ENCODE measurements at places on chromosomes 16 and 17. TPM values are rescaled to one million over a fixed set of nuclear protein-coding genes. Genes with fewer than 3 reads are reported as not detected.
A peak's percentile ranks its signal among the peaks of the same experiment; 100 is the strongest.

CDRT4 gene
- total RNA-seq = 18.2 TPM

DNA sequence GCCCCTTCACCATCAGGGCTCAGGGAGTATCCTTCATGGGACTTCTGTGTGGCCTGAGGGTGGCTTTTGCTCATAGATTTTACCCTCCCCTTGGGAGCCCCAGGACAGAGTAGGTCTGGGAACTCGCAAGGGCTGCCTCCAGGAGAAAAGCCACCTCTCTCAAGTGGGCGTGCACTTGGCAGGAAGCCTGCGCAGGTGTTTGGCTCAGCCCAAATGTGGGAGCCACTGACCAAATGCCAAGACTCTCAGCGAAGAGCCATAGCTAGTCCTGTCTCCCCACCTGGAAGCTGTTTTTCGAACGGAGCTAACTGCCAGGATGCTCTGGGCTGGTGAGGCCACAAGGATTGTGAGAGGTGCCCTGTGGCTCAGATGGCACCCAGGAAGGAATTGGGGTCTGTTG is 2.0 kb upstream of the HSD17B2 start:
- no peaks in the 10 kb centered on the region for H3K27me3 ChIP-seq
- no peaks in the 10 kb centered on the region for H3K4me1 ChIP-seq
- no peak overlapping the region for H3K27ac ChIP-seq
- H3K4me3 ChIP-seq = no peak overlapping the region
- no peaks in the 10 kb centered on the region for H3K36me3 ChIP-seq
- DNase-seq = no peak

- no peak overlapping the region for H3K27ac ChIP-seq
- no peak overlapping the region for H3K4me3 ChIP-seq
- H3K4me1 ChIP-seq = peaks cover 11% of the 10 kb centered on the region
- H3K36me3 ChIP-seq = no peaks in the 10 kb centered on the region
- no peak for DNase-seq
- peaks cover 76% of the 10 kb centered on the region for H3K27me3 ChIP-seq
Observed at GRCh38 chr17:38697061-38697820, 7.8 kb upstream of the MLLT6 start.

G6PC1 gene
- total RNA-seq = not detected

DNA sequence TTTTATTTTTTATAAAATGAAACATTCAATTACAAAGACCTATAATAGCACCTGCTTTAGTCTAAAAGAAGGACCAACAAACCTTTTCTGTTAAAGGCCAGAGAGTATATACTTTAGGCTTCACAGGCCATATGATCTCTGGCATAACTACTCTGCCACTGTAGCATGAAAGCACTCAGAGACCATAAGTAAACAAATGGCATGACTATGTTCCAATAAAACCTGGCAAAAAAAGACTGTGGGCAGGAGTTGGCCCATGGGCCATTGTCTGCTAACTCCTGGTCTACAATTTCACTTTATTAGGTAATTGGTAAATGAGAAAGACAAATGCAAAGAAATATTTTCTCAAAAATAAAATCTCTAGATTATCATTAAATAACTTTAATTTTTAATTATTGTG is 14.9 kb downstream of the CEP112 start:
- DNase-seq = no peak
- H3K4me3 ChIP-seq = no peak overlapping the region
- H3K4me1 ChIP-seq = no peaks in the 10 kb centered on the region
- H3K27ac ChIP-seq = no peak overlapping the region

DRC7 gene
- total RNA-seq = 0.41 TPM

GRCh38 chr17:29032013-29032856 is 10.7 kb upstream of the PIPOX start:
- H3K4me3 ChIP-seq = peak overlapping the region; percentile 21
- H3K27me3 ChIP-seq = no peaks in the 10 kb centered on the region
- H3K27ac ChIP-seq = peak overlapping the region; percentile 93
- DNase-seq = no peak
- H3K4me1 ChIP-seq = peaks cover 47% of the 10 kb centered on the region

DNA sequence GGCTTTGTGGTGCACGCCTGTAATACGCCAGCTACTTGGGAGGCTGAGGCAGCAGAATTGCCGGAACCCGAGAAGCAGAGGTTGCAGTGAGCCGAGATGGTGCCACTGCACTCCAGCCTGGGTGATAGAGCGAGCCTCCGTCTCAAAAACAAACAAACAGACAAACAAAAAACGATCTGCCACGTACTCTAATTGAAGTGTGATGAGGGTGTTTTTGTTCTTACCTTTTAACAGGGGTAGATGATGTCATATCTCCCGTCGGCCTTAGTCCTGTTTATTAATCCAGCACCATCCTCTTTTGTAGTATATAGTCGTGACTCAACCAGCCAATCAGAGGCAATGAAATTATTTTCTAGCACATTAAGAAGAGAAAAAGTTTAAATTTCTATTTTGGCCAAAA is 58.5 kb downstream of the IQCK start:
- DNase-seq = no peak
- H3K4me3 ChIP-seq = no peak overlapping the region
- H3K27me3 ChIP-seq = no peaks in the 10 kb centered on the region
- peaks cover 16% of the 10 kb centered on the region for H3K4me1 ChIP-seq
- no peaks in the 10 kb centered on the region for H3K36me3 ChIP-seq
- H3K27ac ChIP-seq = no peak overlapping the region

- H3K27ac ChIP-seq = peak overlapping the region; percentile 53
- H3K4me1 ChIP-seq = peaks cover 23% of the 10 kb centered on the region
- DNase-seq = peak; percentile 31
- no peaks in the 10 kb centered on the region for H3K36me3 ChIP-seq
- H3K27me3 ChIP-seq = no peaks in the 10 kb centered on the region
Observed at GRCh38 chr17:75535119-75535537, 9.6 kb downstream of the LLGL2 start.

- no peak overlapping the region for H3K4me3 ChIP-seq
- H3K27ac ChIP-seq = no peak overlapping the region
- no peaks in the 10 kb centered on the region for H3K27me3 ChIP-seq
Observed at GRCh38 chr17:30103921-30104320, 12.7 kb upstream of the NSRP1 start.

TP53TG3B gene
- not detected for total RNA-seq

- no peaks in the 10 kb centered on the region for H3K36me3 ChIP-seq
- H3K4me1 ChIP-seq = no peaks in the 10 kb centered on the region
- H3K4me3 ChIP-seq = no peak overlapping the region
- no peak for DNase-seq
Observed at GRCh38 chr17:11238705-11239104, 2.3 kb upstream of the SHISA6 start.

GRCh38 chr17:42289611-42290181 is 1.4 kb downstream of the STAT5A start:
- no peaks in the 10 kb centered on the region for H3K4me1 ChIP-seq
- H3K27me3 ChIP-seq = peaks cover 39% of the 10 kb centered on the region
- H3K4me3 ChIP-seq = no peak overlapping the region
- no peak overlapping the region for H3K27ac ChIP-seq
- DNase-seq = no peak
- no peaks in the 10 kb centered on the region for H3K36me3 ChIP-seq

DNA sequence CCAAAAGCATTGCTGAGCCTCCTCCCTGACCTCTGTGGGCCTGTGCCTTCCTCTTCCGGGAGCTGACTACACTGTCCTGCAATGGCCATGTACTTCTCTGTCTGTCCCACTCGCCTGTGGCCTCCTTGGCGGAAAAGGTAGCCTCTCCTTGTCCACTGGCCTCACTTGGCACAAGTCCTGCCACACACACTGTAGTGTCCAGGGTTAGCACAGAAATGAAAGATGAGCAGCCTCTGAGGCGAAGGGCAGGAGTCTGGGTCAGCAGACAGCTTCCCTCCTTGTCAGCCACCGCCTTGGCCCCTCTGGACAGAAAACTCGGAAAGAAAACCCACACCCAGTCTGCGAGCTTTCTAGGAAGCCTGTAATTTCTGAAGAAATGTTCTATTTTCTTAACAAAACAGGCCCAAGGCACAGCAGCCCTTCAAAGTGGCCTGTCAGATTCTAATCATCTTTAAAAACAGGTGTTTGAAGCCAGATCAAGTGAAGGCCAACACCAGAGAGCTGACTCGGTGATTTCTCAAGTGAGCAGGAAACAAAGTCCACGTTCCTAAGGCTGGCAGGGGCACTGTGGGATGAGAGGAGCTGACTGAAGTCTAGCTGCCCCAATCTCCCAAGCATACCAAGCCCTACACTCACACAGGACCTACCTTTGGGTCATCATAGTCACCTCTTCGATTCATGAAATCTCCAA is 67.2 kb downstream of the GTF3C1 start:
- no peaks in the 10 kb centered on the region for H3K4me1 ChIP-seq
- H3K36me3 ChIP-seq = no peaks in the 10 kb centered on the region
- H3K27ac ChIP-seq = no peak overlapping the region
- no peak for DNase-seq

DNA sequence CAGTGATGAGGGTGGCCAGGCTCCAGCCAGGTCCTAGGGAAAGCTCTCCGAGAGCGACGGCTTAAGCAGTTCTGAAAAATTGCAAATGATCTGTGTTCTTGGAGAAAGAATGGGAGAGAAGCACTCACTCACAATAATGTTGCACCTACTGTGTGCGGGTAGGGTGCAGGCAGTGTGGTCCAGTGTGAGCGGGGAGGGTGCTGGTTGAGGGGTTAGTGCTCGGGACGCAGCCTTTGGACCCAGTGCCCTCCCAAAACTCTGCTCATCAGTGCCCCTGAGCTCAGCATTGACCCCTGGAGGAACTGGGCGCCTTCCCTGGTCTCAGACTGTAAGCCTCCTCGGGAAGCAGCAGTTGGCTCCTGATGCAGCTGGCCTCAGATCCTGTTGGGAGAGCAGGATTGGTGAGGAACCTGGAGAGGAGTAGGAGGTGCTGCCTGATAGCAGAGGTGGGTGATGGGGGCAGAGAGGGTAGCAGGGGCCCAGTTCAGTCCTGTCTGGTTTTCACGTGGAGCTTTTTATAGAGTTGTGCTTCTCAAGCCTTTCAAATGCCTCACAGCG is 23.6 kb upstream of the ZNF750 start:
- no peaks in the 10 kb centered on the region for H3K27me3 ChIP-seq
- H3K4me3 ChIP-seq = no peak overlapping the region

GRCh38 chr16:54093281-54093680 is 193.3 kb downstream of the IRX3 start:
- no peak overlapping the region for H3K4me3 ChIP-seq
- no peaks in the 10 kb centered on the region for H3K4me1 ChIP-seq
- H3K27ac ChIP-seq = no peak overlapping the region
- no peaks in the 10 kb centered on the region for H3K36me3 ChIP-seq
- no peaks in the 10 kb centered on the region for H3K27me3 ChIP-seq

GRCh38 chr16:4947722-4948503 is 10.2 kb upstream of the SEC14L5 start:
- peak; percentile 92 for DNase-seq
- H3K36me3 ChIP-seq = no peaks in the 10 kb centered on the region
- H3K4me1 ChIP-seq = peaks cover 27% of the 10 kb centered on the region
- H3K27ac ChIP-seq = peak overlapping the region; percentile 82

DNA sequence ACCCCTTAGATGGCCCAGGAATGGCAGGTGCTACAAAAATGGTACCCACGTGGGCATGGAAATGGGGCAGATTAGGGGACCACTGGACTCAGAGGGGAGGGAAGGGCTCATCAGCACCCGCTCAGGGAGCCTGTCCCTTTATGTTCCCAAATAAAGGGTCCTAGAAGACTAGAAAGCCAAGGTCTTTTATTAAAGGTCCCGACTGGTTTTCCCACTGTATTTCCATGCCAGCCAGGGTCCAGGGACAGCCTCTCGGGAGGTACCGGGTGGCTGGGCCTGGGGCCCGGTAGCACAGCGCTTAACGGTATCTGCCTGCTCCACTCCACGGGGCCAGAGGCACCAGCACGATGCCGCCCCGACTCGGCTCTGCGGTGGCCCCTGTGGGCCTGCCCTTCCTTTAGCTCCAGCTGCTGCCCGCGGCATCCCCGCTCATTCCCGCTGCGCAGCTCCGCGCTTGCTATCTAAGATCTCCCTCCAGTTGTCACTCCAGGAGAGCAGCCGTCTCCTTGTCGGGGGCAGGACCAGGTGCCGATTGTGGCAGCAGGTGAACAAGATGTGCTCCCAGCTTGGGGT is 1.4 kb downstream of the NT5C start:
- peaks cover 7% of the 10 kb centered on the region for H3K4me1 ChIP-seq
- no peak overlapping the region for H3K27ac ChIP-seq
- no peaks in the 10 kb centered on the region for H3K36me3 ChIP-seq

- H3K27me3 ChIP-seq = no peaks in the 10 kb centered on the region
- no peaks in the 10 kb centered on the region for H3K36me3 ChIP-seq
- H3K4me3 ChIP-seq = no peak overlapping the region
- no peak for DNase-seq
- H3K27ac ChIP-seq = no peak overlapping the region
Observed at GRCh38 chr16:67731071-67731752, 12.1 kb upstream of the GFOD2 start.
